ENCODE measurements at places on chromosomes 13 and 19.

GRCh38 chr13:19680751-19681150, 47.3 kb downstream of the MPHOSPH8 start:
- no peak for DNase-seq

DNA sequence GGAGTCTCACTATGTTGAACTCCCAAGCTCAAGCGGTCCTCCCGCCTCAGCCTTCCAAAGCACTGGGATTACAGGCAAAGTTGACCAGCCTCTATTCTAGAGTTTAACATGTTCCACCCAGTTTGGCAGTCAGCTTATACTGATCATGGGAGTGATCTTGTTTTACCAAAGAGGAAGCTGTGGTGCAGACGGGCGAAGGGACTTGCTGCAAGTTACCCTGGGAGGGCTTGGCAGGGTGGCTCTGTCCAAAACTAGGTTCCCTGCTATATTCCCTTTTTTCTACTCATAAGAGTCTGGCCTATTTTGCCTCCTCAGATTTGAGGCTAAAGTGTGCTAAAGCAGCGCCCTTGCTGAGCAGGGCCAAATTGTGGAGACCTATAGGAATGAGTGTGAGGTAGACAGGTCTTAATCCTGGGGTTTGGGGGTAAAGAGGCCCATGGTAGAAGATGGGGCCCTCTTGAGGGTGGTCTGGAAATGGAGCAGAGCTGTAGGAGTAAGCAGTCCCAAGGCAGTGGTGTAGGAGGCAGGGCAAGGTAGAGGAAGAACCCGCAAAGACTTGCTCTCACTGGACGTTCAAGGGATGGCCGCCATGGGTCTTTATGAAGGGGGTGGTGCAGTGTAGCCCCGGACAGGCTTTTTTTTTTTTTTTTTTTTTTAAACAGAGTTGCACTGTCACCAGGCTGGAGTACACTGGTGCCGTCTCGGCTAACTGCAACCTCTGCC, 3.3 kb downstream of the RPS19 start:
- no peak for DNase-seq

- DNase-seq: no peak
Measured at GRCh38 chr13:38121267-38121666, 228.4 kb upstream of the UFM1 start.

DNA sequence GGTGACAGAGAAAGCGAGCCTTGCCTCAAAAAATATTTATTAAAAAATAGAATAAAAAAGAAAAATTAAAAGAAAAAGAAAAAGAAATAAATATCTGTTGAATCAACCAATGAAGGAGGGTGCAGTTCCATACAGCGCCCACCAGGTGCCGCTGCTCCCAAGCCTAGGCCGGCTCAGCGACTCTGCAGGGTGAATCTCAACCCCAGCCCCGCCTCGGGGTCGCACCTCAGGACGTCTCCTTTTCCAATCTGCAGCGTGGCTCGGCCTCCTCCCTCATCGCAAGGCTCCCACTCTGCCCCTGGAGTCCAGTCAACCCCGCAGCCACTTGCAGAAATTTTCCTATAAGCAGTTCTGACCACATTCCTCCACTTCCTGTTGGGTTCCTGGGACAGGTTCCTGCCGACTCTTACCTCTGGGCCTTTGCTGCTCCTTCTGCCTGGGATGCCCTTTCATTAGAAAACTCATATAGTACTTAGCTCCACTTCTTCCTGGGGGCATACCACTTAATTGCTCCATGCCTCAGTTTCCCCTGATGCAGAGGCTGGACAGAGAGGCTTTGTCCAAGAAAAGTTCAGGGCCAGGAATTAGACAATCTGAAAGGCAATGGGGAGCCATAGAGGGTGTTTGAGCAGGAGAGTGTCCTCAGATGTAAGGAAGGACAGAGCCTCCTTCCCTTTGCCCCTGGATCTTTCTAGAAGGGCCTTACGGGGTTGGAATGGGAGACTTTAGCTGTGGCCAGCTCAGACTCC, 24.3 kb downstream of the NFILZ start:
- DNase-seq: peak; percentile 43

DNA sequence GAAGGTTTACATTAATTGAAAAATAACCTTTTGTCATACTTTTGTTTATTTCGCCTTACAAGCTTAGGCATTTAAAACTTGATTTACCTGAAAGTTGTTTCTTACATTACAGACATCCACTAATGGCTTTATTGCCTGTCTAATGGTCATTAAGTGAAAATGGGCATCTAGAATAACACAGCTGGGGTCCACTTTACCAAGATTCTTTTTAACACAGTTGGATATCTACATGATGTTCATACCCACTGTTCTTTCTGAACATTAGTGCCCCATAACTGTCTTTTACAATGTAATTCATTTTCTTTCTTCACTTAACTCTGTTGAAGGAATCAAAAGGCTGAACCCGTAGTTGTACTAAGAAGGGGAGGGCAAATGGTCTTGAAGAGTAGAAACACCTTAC, 19.8 kb upstream of the KLHL1 start:
- no peak for DNase-seq

GRCh38 chr13:111252446-111253364, 67.7 kb upstream of the TEX29 start:
- no peak for DNase-seq

DNA sequence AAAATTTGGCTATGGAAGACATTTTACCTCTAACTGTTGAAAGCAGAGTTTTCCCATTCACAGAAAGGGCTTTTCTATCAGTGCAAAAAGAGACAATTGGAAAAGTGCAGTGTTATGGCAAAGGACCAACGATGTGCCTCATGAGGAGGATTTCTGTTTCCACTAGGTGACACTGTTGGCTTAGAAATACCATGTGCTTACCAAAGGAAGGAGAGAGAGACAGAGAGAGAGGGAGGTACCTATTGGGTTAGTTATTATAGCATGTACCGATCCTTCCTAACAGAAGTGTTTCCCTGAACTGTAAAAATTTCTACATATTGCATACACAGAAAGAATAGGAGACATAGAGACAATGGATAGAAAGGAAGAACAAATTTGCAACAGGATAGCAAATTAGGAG, 23.9 kb upstream of the PSG4 start:
- no peak for DNase-seq

DNA sequence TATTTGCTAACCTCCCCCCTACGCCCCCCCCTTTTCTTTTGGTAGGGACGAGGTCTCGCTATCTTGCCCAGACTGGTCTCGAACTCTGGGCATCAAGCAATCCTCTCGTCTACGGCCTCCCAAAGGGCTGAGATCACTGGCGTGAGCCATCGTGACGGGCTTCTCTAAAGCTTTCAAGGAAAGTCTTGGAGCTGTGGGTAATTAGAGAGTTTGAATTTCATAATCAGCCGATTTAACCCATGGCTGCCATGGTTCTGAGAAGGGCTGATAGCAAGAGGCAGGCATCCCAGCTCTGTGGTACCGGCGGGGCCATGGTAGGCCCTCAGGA, 679 bp upstream of the ABHD8 start:
- no peak for DNase-seq

GRCh38 chr19:39021063-39021462, 11.3 kb downstream of the FBXO27 start:
- DNase-seq: no peak

GRCh38 chr13:37241786-37242185, 136.3 kb upstream of the CSNK1A1L start:
- DNase-seq: no peak

DNA sequence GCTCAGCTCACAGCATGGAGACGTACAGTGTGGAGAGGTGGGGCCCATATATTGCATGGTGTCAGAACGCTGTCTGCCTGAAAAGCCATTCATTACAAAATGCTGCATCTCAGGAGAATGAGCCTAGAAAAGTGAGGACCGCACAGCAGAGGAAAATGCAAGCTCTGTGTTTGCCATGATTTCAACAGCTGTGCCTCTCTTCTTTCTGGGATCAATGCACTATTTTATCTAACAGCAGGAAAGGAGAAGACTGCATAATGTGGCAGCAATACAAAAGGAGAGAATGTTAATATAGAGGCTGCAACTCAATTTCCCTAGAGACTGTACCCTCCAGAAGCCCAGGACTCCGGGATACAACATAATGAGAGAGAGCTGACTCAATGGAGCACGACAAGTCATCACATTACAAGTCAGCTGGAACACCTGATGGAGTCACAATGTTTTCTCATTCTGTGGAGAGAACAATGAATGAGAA, 368.0 kb downstream of the FGF14 start:
- DNase-seq: no peak

- no peak for DNase-seq
Measured at GRCh38 chr19:47891923-47892666, 6.0 kb upstream of the SULT2A1 start.

- no peak for DNase-seq
Measured at GRCh38 chr13:95136638-95137037, 164.6 kb downstream of the ABCC4 start.

- peak; percentile 8 for DNase-seq
Measured at GRCh38 chr13:39012608-39013007, 22.0 kb upstream of the STOML3 start.

- no peak for DNase-seq
Measured at GRCh38 chr13:28237944-28238343, 99.6 kb downstream of the PAN3 start.

Measured in WERI-Rb-1 (cell line).